Urinary bladder (tissue), 4 donors: ENCODE measurements at places on chromosomes 7 and 10. TPM values are rescaled to one million over a fixed set of nuclear protein-coding genes. Genes with fewer than 3 reads are reported as not detected.

Gene LFNG
- total RNA-seq: 16.8 TPM

Gene GBX1
- total RNA-seq: not detected

Gene ZNF488
- 0.63 TPM for total RNA-seq

Gene ASB10
- total RNA-seq: not detected

Gene PDIA4
- 92.8 TPM for total RNA-seq

Gene ATRNL1
- 153 TPM for total RNA-seq

Gene HTR5A
- not detected for total RNA-seq

Gene AKR1D1
- total RNA-seq: not detected

Gene STK31
- 0.90 TPM for total RNA-seq

Gene TRRAP
- total RNA-seq: 35.6 TPM

Gene ADRB1
- total RNA-seq: 1.7 TPM

Gene SYT15
- 2.5 TPM for total RNA-seq

Gene PTPRN2
- total RNA-seq: 2.8 TPM

Gene MPP7
- 31.2 TPM for total RNA-seq

Gene FEZF1
- total RNA-seq: not detected

Gene ANXA8L1
- 9.1 TPM for total RNA-seq

Gene CYP3A7
- total RNA-seq: 0.21 TPM

Gene SHTN1
- 14.9 TPM for total RNA-seq

Gene NXPH1
- total RNA-seq: 2.0 TPM

Gene LRGUK
- total RNA-seq: 2.5 TPM

Gene NPTX2
- total RNA-seq: 7.2 TPM
